SHP77 treated with DMSO at 0.1 percent for 48 hours (cell line): ENCODE measurements at places on chromosomes 1 and 21.

DNA sequence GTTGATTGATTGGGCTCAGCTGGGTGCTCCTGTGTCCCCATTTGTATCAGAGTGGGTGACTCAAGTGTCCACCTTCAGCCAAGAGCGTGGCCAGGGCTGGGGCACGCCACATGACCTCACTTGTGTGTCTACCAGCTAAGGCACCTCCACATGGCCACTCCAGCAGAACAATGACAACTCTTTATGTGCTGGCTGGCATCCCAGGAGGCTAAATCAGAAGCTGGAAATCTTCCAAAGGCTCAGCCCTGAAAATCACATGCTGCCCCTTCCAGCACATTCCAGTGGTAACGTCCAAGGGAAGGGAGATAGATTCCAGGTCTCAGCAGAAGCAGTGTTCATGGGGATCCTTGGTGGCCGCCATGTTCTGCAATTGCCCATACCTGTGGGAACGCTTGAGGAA is 585.5 kb downstream of the AJAP1 start:
- DNase-seq, result no peak

- DNase-seq, result no peak
These were observed 65.6 kb downstream of the RGSL1 start for GRCh38 chr1:182515556-182515955.

- DNase-seq, result no peak
These were observed 11.9 kb downstream of the MTHFR start for GRCh38 chr1:11793819-11794218.

DNA sequence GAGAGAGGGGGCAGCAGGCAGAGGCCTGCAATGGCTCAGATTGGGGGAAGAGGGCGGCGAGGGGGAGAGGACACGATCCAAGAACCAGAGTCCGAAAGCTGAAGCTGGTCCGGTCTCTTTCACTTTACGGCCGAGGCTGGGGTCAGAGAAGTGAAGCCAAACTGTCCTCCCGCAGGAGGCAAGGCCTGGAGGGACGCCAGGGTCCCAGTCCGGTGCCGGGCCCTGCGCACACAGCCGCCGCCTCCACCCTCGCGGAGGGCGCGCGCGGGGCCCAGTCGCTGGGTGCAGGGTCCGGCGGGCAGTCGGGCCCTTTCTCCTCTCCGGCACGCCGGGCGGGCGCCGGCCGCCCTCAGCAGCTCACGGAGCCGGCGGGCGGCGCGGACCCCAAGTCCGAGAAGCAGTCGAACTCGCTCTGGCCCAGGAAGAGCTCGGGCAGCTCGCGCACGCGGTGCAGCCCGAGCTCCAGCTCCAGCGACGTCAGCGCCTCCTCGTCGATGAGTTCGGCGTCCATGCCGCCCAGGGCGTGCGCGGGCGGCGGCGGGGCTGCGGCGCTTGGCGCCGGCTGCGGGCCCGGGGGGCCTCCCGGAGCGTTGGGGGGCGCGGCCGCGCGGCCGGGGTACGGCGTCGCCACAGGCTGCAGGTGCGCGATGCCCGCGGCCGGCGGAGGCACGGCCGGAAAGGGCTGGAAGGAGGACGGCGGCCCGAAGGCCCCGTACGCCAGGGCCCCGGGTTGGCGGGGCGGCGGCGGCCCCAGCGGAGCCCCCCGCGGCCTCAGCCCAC is 749 bp downstream of the CITED4 start:
- no peak for DNase-seq

DNA sequence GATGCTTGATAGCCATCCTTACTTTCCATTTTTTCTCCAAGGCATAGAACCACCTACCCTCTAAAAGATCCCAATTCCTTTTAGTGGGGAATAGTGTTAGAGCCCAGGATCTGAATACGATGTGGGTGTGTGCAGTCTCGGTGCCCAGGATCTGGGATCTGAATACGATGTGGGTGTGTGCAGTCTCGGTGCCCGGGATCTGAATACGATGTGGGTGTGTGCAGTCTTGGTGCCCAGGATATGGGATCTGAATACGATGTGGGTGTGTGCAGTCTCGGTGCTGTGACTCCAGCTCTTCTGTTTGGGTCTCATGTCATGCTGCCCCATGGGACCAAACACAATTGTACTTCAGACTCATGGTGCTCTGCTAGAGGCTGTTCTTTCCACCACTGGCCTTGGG is 265.5 kb downstream of the TRABD2B start:
- DNase-seq, result no peak

DNA sequence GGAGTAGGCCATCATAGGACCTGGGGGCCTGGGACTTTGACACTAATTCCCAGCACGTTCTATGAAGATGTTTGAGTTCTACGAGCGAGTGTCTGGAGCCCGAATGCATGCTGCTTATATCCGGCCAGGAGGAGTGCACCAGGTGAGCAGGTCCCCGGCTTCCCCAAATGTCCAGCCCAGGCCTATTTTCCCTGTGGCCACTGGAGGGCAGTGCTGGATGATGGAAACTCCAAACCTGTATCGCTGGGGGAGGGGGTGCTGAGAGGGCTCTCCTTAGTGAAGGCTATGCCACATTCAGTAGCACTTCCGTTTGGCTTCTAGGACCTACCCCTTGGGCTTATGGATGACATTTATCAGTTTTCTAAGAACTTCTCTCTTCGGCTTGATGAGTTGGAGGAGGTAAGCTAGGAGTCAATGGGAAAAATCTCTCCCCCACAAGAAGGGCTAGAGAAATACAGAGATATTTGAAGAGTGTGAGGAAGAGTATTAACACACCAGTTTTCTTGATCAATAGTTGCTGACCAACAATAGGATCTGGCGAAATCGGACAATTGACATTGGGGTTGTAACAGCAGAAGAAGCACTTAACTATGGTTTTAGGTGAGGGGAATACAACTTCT is 5.2 kb upstream of the FCER1G start:
- DNase-seq, result peak; percentile 72

GRCh38 chr1:16243936-16244649 is 7.1 kb upstream of the CPLANE2 start:
- DNase-seq, result peak; percentile 18

GRCh38 chr1:185038813-185039376 is 6.5 kb upstream of the RNF2 start:
- no peak for DNase-seq

GRCh38 chr1:87937831-87938395 is 609.2 kb downstream of the LMO4 start:
- no peak for DNase-seq
